ENCODE measurements at places on chromosomes 12 and 14.

DNA sequence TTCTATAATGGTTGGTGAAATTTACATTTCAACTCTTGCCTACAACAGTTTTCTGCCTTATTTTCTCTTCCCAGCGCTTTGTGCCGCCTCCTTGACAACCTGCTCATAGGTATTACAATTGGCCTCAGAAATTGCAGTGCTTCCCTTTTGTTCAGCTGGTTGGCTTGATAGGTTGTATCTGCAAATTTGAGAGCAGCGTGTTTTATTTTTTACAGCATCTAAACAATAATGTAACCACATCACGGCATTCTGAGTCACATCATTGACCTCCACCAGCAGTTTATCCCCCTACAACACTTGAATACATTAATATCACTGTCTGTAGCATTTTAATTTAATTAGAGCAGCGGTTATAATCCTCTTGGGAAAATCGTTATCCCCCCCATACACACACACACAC lies 99.4 kb downstream of the ETV6 start:
- no peak for DNase-seq

- DNase-seq, result peak; percentile 1
Observed at GRCh38 chr14:106790189-106791036, 1264.0 kb downstream of the TMEM121 start.

DNA sequence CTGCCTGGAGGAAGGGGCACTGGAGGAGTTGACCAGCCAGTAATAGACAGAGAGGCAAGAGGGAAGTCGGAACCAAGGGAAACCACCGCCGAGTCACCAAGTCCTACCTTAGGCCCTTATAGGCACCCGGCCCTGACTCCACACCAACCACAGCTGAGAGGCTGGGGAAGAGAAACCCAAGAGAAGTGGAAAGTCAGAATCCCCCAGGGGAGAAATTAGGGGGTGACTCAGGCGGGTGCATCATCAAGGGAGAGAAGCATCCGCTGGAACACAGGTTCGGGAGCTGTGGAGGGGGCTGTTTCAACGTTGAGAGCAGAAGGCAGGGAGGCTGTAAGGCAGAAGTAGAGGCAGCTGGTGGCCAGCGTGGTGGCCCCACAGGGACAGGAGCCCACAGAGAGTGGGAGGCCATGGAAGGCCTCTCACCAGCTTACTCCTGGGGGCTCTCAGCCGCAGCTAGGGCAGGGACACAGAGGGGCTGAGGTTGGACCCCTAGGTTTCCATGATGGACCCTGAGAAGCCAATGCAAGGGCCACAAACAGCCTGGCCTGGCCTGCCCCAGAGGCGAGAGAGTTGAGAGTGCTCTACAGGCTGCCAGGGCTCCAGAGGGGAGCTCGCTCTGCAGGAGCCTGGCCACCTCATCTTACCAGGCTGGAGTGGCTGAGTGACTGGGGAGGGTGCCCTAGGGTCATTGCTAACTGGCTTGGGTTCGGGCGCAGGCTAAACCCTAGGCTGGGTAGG lies 1.4 kb upstream of the TRMT61A start:
- no peak for DNase-seq

GRCh38 chr12:91947459-91947858 lies 198.2 kb downstream of the BTG1 start:
- no peak for DNase-seq

DNA sequence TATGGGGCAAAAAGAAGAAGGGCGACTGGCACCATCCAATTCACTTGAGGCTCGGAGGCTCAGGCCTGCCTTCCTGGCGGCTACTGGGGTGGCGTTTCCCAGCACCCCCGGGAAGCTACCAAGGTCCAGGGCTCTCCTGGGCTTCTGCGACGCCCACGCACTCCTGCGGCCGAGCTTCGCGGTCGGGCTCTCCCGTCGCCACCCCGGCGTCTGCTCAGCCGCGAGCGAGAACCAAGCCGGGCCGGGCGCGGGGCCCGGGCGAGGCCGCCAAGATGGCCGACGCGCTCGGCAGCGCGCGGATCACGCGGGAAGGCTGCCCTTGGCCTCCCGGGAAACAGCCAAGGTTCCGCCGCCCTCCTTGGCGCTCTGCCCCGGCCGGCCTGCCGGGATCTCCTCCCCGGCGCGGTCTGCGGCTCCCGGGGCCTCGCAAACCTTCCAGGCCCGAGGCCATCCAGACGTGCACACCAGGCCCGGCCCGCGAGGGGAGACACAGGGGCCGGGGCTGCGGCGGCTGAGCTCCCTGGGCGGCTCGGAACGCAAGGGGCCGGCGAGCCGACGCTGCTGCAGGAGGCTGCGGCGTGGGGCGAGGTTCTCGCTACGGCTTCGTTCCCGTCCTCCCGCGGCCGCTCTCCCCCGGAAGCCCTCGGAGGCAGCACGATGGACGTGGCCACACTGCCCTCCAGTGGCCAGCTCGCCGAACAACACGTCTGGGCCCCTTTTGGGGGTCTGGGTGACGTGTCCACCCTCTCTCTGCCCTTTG lies 23.5 kb upstream of the ZFP36L1 start:
- DNase-seq, result peak; percentile 95

GRCh38 chr14:38663382-38663781 lies 407.5 kb upstream of the CLEC14A start:
- no peak for DNase-seq

DNA sequence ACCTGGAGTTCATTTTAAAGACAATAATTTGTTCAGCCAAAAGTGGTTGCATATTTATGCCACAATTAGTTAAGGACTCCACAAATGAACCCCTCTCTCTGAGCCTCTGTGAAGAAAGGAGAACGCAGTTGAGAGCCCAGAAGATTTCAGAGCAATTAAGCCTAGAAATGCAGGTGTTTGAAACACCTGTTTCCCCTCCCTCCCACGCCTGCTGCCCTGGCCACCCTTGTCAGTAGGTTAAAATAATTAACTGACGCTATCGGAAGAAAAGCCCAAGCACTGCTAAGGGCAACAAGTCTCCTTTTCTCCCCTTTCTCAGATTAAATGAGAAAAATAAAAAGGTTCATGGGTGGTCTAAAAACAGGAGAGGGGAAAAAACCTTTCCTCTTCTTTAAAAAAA lies 99.2 kb downstream of the PPM1A start:
- no peak for DNase-seq

DNA sequence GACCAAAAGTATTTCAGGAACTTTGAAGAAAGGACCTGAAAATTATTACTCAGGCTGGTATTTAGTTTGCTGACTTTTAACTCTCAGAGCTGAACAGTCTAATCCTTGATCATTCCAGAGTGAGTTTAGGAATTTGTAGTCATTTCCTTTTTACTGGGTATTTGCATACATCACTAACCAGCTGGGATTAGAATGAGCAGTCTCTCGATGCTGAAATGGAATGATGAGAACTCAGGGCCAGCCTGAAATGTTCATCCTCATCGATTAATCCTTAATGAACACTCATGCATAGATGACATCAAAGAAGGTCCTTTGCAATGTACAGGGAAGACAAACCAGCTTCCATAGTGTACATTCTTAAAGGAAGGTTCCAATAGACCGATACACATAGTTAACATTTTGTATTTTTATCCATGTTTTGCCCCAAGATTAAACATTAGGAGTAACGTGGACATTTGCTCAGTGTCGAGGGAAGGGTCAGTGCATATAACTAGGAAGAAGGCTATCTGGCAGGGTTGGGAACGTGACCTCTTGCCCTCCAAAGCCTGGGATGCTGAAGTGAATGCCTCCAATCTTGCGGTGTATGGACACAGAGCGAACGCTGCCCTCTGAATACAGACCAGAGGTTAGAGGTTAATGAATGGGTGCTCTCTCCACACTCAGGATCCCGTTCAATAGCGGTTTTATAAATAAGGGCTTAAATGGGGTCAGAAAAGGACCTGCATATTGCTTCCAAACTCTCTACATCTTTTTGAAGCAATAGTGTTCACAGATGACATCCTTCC lies 14.5 kb downstream of the FBXL14 start:
- DNase-seq, result peak; percentile 34

DNA sequence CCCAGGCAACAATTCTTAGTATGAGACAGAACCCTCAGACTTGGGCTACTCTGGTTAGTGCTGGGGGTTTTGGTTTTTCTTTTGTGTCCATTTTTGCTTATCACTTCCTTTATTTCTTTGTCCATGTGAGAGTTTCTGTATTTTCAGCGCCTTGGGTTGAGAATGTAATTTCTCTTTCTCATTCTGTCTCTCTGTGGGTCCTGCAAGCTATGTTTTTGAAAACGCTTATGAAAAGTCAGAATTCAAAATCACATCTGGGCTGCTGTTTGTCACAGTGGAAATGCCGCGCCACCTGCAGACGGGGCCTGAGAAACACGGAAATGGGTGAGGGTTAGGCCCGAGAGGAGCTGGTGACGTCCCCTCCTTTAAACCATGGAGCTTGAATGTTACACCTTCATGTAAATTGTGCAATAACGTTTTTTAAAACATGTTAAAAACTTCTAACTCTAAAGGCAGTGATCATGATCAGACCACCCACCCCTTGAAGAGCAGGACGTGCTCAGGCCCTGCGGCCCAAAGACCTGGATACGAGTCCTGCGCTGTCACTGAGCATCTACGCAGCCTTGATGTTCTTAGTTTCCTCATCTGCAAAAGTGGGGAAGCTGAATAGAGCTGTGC lies 26.1 kb downstream of the JDP2 start:
- no peak for DNase-seq

DNA sequence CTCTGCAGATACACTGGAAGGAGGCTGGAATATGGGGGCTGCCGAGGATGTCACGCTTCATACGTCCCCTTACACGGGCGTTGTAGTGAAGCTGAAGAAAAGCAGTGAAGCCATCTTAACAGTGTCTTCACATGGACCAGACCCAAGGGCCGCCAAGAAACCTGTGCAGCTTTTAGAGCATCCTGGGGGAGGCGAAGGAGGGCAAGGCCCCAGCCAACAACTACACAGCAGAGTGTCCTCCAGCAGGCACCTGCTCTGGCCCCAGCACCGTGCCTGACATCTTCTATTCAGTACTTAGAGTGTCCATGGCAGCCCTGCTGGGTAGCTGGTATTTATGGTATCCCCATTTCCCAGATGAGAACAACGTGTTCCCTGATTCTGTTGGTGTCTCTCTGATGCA lies 48.9 kb upstream of the RIN3 start:
- no peak for DNase-seq

DNA sequence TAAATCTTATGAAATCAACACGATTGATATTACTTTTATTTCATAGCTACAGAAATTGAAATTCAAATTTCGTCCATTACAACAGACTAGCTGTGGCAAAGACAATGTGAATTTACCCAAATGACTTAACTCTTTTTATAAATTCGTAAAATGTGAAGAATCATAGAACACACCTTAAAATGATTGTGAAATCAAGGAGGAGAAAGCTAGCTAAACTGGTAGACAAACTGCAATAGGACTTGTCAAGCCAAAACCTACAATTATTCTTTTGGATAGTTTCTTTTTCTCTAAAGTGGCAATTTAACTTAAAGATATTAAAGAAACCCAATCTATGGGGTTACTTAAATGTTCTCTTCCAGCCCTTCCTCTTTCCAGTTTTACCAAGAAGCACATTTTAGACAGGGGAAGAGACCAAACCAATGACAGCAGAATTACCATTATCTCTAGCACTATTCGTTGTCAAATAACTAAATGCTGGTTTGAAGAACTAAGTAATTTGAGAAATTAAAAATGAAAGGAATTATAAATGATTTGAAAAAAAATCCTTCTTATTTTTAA lies 807 bp upstream of the SLC16A7 start:
- no peak for DNase-seq

DNA sequence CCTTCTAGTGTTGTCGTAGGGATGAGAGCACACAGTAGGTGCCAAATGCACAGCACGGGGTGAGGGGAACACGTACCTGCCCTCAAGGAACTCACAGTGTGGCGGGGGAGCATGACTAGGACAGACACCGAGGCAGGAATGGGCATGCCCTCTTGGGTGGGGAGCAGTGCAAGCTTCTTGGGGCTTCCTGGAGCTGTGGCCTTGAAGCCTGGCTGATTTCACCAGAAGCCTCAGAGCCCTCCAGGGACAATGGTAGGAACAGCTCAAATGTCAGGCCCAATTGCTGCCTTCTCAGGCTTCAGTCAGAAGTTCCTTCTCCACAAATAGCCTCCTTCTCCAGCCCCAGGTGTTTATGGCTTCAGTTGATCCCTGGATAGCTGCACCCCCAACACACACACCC lies 43.4 kb downstream of the TEAD4 start:
- DNase-seq, result no peak

GRCh38 chr12:92987846-92988621 lies 58.9 kb upstream of the EEA1 start:
- DNase-seq, result no peak

GRCh38 chr12:112350593-112351592 lies 31.3 kb downstream of the HECTD4 start:
- no peak for DNase-seq

GRCh38 chr14:88478931-88479330 lies 75.9 kb downstream of the PTPN21 start:
- no peak for DNase-seq

DNA sequence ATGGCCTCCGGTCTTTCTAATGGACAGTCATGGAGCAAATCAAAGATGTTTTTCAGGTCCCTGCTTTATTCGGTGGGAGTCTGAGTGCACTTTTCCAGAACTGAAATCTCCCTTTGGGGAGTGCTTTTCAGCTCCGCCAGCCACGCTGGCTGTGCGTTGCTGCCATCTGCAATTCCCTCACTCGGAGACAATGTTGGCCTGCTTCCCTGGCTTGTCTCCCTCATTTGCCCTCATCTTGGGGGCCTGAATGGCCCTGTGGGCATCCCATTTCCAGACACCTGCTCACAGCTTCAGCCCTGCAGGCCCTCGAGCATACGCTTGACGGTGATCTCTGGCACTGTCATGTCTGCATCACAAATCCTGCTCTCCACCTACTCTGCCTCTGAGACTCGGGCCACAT lies 103.8 kb downstream of the CCDC92 start:
- no peak for DNase-seq

DNA sequence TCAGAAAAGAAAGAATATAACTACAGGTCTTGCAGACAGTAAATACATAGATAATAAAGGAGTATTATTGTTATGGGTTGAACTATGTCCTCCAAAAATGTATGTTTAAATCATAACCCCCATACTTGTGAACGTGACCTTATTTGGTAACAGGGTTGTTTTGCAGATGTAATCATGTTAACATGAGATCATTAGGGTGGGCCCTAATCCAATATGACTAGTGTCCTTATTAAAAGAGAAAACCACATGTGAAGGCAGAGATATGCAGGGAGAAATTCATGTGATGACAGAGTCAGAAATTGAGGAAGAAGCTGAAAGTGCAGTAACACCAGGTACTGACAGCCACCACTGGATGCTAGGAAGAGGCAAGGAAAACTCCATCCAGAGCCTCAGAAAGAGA lies 29.0 kb downstream of the MAGOHB start:
- DNase-seq, result no peak

DNA sequence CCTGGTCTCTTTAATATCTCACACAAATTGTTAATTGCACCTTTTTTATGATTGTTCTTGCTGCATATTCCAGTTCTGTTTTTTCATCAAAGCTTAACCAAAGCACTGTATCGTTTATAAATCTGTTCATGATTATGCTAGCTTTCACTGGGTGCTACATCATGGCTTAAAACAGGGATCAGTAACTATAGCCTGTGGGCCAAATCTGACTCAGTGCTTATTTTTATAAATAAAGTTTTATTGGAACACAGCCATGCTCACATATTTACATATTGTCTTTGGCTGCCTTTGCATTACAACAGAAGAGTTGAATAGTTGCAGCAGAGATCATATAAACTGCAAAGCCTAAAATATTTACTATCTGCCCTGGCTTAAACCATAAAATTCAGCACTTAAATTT lies 183.4 kb upstream of the NRXN3 start:
- DNase-seq, result no peak
